LHCN-M2 (cell line): ENCODE measurements at places on chromosomes 1 and 21. TPM values are rescaled to one million over a fixed set of nuclear protein-coding genes. Genes with fewer than 3 reads are reported as not detected.

NR0B2 gene
- total RNA-seq, result not detected in 2 replicates

RBP7 gene
- total RNA-seq, result not detected in 2 replicates

DNA sequence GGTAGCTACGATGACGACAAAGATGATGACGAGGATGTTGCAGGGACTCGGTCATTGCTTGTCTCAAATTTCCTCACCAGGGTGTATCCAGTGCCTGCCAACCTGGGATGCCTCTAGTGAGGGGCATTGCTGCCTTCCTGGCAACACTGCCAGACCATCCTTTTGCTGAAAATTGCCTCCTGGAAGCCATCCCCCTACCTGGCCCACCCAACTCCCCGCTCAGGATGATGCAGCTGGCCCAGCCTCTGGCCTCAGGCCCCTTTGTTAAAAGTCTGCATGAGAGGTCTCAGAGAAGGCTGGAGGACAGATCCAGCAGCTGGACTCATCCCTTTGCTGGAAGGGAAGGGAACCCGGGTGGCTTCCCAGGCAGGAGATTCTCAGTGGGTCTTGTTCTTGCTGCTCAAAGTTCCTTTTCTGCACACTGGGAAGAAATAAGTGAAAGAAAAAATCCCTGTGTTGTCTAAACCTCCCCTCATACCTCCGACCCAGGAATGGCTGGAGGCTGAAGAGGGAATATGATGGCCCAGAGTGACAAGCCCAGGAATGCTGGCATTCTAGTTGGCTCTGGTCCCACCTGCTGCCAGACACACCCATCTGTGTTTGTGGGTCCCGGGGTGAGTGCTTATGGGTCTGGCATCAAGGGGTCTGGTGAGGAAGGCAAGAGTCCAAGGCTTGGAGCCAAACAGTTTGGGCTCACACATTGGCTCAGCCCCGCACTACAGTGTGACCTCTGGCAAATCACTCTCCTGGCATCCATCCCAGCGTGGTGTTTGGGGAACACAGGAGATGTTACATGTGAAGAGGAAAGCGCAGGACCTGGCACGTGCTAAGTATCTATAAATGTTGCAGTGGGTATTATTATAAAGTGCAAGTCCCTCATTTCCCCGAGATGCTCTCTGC is 6.7 kb upstream of the FNDC5 start:
- DNase-seq, result no peak

- no peak for DNase-seq
Observed at GRCh38 chr1:219812086-219812485, 116.3 kb downstream of the SLC30A10 start.

TIAM1 gene
- 11.6 and 18.1 TPM in 2 replicates for total RNA-seq

DPT gene
- total RNA-seq, result not detected in 2 replicates

- DNase-seq, result no peak
Observed at GRCh38 chr1:33886496-33886895, 22.6 kb downstream of the HMGB4 start.

DNA sequence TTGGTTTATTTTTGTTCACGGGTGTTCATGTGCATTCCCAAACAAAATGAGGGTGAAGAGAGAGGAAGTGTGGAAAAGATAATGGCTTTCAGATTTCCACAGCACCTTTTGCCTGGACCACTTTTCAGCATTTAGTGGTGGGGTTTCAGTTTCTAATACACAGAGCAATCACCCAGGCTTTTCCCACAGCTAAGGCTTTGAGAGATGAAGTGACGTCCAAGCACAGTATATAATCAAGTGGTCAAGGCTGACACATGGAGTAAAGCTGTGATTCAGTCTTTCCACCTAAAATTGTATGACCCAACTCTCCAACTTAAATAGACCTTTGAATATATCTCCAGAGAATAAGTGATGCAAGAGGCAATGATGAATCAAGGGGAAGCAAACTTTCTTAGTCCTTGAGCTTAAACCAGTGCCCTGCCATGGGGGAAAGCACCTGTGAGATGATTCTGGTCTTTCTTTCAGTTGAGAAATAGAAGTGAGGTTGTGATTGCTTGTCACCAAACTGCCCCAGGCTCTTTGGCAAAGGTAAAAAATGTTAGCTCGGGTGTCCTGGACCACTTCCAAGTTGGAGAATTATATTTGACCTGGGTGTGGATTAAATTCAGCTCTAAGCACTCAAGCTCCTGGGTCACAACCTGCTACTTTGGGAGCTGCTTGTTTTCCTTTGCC is 2.4 kb upstream of the PIK3R3 start:
- DNase-seq, result peak; percentile 76

GPR157 gene
- total RNA-seq, result 1.9 TPM in 2 replicates

GRCh38 chr1:52597912-52598311 is 4.3 kb upstream of the GPX7 start:
- DNase-seq, result no peak

DNA sequence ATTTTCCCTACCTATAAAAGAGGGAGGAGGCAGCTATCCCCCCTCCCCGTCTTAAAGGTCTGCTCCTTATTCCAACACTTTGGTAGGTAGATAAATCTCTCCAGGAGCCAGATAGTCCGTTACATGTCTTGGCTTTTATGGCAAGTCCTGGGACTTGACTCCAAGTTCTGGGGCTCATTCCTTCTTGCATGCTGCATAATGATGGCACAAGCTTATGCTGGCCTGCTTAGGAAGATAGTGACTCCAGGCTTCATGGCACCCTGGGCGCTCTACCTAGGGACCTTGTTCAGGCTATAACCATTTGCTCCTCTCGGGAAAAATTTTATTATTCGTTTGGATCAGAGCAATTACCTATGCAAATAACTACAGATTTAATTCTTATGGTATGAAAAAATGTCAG is 3.7 kb downstream of the SLAMF1 start:
- no peak for DNase-seq

- DNase-seq, result no peak
Observed at GRCh38 chr1:165542647-165543046, 1.2 kb upstream of the LRRC52 start.

HSD3B2 gene
- total RNA-seq, result not detected in 2 replicates

GRCh38 chr21:18030248-18030647 is 211.1 kb upstream of the C21orf91 start:
- no peak for DNase-seq

CD52 gene
- not detected in 2 replicates for total RNA-seq

- no peak for DNase-seq
Observed at GRCh38 chr1:95534985-95535384, 301.0 kb downstream of the RWDD3 start.
